ENCODE measurements at places on chromosomes 1 and 21. TPM values are rescaled to one million over a fixed set of nuclear protein-coding genes. Genes with fewer than 3 reads are reported as not detected.

The ATP6V1G3 gene
- total RNA-seq = not detected

The HSD3B2 gene
- not detected for total RNA-seq

The IRF2BP2 gene
- total RNA-seq = 80.7 TPM

The NHLH1 gene
- 0.26 TPM for total RNA-seq

The TM2D1 gene
- total RNA-seq = 36.8 TPM

The ARHGEF11 gene
- total RNA-seq = 25.2 TPM

The IGFN1 gene
- 4.3 TPM for total RNA-seq

The UBE2U gene
- not detected for total RNA-seq

The OPTC gene
- total RNA-seq = not detected

The DCAF8 gene
- 161 TPM for total RNA-seq

The C1orf115 gene
- total RNA-seq = 5.6 TPM

DNA sequence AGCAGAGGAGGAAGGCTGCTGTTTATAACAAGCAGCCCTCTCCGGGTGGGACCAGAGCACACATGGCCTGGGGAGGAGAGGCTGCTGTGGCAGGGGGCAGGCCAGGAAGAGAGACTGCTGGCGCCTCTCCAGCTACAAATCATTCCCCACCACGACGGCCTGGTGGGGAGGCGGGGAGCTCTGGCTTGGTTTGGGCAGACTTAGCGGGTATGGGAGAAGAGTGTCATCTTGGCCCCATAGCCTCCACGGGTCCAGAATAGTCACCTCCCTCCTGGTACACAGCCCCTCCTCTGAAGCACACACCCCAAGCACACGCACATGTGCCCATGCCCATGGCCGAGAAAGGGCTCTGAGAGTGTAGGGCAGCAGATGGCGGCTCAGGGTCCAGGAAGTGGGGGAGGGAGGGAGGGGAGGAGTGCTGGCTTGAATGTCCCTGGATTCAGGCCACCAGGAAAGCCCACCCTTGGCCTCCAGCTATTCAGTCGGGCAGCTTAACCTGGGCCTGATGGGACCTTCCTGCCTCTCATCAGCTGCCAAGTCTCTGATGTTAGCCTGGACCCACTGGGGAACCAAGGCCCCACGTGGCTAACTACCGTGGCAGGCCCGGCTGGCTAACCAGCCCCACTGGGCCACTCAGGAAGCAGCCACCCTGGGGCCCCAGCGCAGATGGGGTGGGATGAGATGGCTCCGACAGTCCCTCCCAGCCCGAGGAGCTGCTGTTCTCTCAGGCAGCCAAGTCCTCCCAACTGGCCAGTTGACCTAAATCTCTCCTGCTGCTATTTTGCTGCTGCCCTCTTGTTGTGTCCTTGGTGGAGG lies 10.9 kb downstream of the LRP8 start:
- DNase-seq = no peak

DNA sequence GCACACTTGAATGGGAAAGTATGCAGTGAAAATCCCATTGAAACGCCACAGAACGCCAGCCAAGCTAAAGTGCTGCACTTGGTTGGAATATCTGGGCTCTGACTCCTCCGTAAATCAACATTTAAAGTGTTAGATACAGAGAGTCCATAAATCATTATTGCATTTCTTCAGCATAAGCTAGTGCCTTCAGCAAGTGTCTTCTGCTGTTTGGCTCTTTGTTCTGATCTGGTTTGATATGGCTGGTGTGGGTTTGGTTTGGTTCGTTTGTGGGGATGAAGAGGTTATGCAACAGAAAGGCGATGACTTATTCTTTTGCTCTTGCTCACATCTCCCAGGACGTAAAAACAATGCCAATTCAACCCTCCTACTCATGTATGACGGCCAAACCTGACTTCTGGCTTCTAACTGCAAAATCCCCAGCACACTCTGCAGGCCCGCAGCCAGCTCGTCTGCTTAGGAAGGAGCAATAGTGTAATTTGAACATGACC lies 121.8 kb upstream of the ERG start:
- DNase-seq = no peak

- peak; percentile 84 for DNase-seq
These were observed 18.0 kb upstream of the ID3 start for GRCh38 chr1:23577056-23578004.

DNA sequence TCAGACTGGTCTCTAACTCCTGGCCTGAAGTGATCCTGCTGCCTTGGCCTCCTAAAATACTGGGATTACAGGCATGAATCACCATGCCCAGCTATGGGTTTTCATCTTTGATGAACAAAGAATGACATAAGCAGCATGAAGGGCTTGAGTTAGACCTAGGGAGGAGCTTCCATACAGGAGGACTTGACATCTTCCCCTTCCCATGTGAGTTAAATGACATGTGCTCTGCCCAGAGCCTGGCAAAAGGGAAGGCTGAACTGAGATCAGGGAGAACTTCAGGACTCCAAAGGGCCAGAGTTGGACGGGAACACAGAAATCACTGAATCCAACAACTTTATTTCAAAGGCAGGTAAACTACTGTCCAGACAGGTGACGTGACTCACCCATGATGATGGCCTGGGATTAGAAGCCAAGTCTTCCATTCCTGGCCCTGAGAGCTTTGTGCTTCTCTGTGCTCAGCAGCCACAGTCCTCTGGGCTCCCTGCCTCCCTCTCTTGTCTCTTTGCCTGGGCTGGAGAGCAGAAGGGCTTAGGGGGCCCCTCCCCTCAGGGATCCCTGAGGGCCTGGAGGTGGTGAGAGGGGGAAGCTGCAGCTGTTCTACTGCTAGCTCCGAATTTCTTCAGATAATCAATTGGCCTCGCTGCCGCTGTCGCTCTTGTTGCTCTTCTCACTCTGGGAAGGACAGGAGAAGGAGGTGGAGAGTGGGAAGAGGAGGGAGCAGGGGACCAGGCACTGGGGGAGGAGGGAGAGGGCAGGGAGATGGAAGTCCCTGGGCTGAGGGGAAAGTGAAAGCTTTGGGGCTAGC lies 7.6 kb downstream of the NHLH1 start:
- no peak for DNase-seq

- no peak for DNase-seq
These were observed 240.8 kb upstream of the FGGY start for GRCh38 chr1:59055908-59056719.

DNA sequence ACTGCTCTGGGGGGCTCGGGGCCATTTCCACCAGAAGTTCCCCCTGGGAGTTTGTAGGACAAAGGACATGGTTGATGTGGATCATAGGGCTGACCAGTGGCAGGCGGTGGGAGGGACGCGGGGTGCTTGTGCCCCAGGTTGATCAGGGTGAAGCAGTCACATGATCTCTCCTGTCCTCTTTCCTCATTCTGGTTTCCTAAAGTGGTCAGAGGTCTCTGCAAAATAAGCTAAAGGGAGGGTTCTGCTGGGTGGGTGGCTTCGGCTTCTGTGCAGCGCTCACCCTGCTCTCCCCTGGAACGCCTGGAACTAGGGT lies 9.2 kb downstream of the PDXK start:
- no peak for DNase-seq

GRCh38 chr1:20442920-20443625 lies 42.9 kb downstream of the CAMK2N1 start:
- DNase-seq = no peak

GRCh38 chr1:158334526-158335212 lies 3.3 kb upstream of the CD1B start:
- no peak for DNase-seq

DNA sequence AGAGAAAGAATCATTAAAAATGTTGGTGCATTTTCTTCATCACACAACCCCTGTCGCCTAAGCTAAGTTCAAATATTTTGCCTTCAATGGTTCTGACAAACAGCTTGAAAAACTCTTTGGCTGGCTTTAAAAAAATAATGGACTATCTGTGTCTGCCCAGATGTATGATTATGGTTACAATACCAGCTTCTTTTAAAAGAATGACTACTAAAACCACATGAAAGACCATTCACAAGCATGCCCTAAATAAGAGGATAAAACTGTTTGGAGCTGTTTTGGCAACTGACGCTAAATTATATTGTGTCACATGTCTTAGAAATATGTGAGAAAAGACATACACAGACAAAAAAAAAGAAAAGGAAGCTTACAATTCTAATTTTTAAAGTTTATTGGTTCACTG lies 23.7 kb upstream of the PLPPR4 start:
- DNase-seq = no peak

GRCh38 chr1:37233606-37234005 lies 199.3 kb upstream of the GRIK3 start:
- DNase-seq = no peak

DNA sequence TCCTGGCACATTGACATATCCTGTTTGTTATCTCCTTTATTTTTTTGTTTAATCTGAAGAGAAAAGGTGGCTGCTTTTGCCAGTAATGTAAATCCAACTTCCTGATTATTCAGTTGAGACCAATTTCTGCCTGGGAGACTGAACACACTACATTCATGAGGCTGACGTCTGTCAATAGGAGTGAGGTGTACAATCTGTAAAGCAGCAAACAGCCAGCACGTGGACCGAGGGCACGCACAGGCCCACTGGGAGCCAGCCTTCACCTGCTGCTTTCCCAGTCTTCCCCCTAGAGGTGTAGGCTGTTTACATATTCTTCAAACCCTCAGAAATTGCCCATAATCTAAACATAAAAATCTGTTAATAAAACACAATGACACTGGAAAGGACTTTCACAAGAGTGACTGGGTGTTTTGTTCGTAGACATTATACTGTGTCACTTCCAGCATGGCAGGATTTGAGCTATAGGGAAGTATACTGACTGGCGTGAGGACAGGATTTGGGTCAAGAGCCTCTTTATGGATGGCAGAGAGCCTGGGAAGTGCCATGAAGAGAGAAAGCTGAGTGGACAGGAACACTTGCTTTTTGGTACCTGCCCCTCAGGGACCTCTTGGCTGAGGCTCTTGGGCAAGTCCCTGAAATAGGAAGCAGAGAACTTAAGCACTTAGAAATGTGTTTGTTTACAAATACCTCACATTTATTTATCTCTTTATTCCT lies 552.9 kb upstream of the CAMK1G start:
- no peak for DNase-seq

DNA sequence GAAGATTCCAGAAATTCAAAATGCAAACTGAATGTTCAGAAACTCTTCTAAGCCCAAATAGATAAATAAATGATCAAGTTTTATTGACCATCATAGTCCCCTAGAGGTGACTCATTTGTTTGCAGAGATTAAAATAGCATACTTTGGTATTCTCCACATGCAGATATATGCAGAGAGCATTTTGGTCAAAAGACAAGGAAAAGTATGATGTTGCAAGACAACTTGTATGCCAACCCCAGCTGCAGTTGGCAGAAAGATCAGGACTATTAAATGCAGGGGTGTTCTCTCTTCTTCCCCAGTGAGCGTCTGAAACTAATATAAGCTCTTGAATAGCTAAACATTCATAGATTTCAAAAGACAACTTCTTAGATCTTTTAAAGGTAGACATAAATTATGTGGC lies 404.9 kb downstream of the LTN1 start:
- no peak for DNase-seq

DNA sequence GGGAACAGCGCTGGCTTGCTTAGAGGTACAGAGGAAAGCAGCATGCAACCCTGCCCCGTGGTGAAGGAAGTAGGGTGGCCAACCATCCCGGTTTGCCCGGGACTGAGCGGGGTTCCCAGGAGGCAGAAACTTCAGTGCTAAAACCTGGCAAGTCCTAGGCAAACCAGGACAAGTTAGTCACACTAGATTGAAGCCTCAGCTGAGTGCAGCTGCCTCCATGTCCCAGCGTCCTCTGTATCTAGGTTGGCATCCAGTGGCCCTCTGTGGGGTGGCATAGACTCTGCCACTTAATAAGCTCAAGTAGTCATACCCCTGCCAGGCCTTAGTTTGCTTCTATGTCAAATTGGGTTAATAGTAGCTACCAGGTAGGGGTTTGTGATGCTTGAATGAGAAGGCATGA lies 67.1 kb downstream of the ATP2B4 start:
- no peak for DNase-seq

DNA sequence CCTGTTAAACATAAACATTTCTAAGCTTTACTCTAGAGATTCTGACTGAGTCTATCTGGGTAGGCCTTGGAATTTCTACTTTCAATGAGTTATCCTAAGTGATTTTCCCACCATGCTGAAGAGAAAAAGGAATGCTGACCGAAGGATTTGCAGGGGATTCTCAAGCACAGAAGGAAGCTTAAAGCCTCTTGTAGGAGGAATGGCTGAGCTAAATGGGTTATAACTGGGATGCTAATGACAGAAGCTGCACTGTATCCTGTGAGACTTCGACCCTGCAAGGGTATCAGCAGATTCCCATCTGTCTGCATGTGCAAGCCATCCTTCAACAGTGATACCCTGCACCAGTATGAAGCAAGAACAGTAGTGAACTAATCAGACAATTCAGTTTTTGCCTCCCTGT lies 35.4 kb downstream of the SLC35D1 start:
- DNase-seq = no peak
